ENCODE measurements at places on chromosomes 2 and 18. TPM values are rescaled to one million over a fixed set of nuclear protein-coding genes. Genes with fewer than 3 reads are reported as not detected.

The IL36B gene
- 0.20 TPM for total RNA-seq

The NCOA1 gene
- total RNA-seq = 77.2 TPM

The LIMS4 gene
- total RNA-seq = 0.49 TPM

GRCh38 chr2:105904938-105905337 lies 160.2 kb downstream of the NCK2 start:
- DNase-seq = no peak

DNA sequence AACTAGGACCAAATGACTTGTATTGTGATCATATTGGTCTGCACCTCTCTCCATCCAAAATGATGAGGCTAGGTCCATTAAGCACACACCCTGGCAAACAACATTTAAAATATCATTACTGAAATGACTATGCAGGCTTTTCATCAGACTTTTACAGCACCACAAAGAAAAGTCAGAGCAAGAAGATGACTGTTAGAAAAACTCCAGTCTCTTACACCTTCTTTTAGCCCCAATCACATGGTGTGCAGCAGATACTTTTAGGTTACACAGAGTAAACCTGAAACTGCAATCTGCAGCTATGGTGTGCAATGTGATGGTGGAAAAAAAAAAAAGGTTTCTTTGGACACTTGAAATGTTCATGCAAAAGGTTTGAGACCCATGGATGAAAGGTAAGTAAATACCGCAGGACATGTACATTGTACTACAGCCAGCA lies 5.4 kb upstream of the POLI start:
- DNase-seq = no peak

- no peak for DNase-seq
These were observed 53.1 kb upstream of the NRP2 start for GRCh38 chr2:205629091-205629776.

GRCh38 chr2:160264308-160264707 lies 64.2 kb upstream of the ITGB6 start:
- DNase-seq = no peak

GRCh38 chr18:49625021-49625691 lies 63.3 kb downstream of the LIPG start:
- no peak for DNase-seq

DNA sequence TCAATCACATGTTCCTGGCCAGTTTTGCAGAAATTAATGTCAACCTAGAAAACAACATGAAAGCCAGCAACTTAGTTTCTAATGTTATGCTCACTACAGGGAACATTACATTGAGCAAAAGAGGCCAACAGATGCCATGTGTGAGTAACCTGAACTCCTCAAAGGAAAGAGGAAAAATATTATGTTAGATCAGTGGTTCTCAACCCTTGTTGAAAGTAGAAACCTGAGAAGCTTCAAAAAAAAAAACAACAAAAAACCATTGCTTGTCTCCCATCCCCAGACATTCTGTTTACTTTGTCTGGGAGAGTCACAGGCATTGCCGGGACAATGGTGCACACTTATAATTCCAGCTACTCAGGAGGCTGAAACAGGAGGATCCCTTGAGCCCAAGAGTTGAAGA lies 57.7 kb downstream of the METTL4 start:
- no peak for DNase-seq

DNA sequence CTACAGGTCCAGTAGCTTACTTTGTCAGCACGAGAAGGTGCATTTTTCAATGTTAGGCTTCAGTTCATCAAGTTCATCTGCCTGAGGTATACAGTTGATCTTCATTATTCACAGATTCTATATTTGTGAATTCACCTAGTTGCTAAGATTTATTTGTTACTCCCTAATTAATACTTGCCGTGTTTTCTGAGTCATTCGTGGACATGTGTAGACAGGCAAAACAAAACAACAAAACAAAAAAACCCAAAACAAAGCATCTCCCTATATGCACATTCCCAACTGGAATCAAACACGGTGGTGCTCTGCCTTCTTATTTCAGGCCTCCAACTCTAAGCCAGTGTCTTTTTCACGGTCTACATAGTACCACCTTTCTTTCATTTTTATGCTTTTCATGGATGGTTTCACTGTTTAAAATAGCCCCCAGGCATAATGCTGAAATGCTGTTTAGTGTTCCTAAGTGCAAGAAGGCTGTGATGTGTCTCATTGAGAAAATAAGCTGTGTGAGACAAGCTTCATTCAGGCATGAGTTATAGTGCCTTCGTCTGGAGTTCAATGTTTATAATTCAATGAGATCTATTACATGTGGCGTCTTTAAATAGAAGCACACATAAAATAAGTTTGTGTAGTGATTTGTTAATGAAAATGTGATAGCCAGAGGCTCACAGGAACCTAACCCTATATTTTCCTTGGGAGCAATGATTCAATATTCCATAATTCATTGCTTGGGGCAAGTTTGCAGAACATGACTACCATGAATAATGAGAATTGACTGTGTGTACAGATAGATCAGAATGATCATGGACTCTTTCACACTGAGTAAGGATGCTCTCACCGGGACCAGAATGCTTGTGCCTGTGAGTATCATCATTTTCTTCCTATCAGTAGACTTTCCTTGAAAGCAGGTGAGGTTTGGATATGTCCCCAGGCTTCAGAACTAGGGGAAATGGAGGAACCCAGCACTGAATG lies 24.6 kb downstream of the ITGB6 start:
- no peak for DNase-seq

Measured in skin of body (tissue), 3 donors.